SJSA1 (cell line): ENCODE measurements at places on chromosomes 3 and 15. TPM values are rescaled to one million over a fixed set of nuclear protein-coding genes. Genes with fewer than 3 reads are reported as not detected.

The ITGA11 gene
- 0.34 and 2.0 TPM in 2 replicates for total RNA-seq

The FBLN2 gene
- 7.4 and 8.5 TPM in 2 replicates for total RNA-seq

DNA sequence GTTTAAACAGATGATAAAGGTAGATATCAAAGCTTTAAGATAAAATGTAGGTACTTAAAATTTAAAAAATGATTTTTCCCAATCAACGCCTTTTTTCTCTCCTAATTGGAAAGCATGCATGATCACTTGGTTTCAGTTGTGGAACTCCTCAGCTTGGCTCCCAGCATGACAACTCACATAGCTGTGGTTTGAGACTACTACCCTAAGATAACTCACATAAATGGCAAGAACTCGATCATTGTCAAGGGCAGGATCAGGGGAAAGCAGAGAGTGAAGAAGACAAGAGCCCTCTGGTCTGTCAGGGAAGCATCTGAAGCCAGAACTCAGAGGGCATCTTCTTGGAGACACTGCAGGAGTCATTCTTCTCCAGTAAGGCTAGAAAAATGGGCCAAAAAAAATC is 516.7 kb downstream of the NTRK3 start:
- DNase-seq: no peak

DNA sequence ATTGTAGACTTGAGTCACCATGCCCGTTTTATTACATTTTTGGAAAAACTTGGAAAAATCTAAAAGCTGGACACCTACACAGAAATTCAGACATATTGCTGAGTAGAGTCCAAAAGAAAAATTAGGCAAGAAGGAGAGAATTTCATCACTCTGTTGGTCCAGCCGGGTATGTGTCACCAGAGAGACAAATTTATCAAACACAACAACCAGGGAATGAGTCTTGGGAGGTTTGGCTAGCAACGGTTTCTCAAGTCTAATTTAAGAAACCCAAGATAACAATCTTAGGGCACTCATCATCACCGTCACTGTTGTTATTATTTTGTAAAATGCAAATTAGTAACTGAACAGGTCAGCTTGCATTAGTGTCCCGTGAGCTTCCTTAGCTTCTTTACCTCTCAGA is 197.5 kb upstream of the C2CD4B start:
- no peak for DNase-seq

DNA sequence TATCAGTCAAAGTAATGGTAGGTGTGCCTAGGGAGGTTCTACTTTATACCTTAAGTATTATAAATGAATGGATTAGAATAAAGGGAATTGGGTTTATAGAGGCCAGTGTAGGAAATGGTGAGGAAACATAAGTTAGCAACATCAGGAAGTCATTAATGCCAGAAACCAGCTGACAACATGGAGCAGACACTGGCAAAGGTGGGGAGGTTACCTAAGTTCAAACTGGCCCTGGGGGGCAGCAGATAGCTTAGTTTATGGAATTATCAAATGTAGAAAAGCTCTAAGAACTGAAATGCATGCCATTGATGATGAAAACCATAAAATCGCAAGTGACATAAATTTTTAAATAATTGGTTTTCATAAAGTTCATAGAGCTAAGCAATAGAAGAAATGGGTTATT is 498.6 kb downstream of the NAALADL2 start:
- no peak for DNase-seq
